Stimulated activated CD4-positive, alpha-beta T cell treated with anti-CD3 and anti-CD28 coated beads, TNF-alpha, amount 100 ng/mL, for 1 hour (primary cell): ENCODE measurements at places on chromosomes 5 and 9.

- no peak for DNase-seq
Observed at GRCh38 chr5:93902288-93902687, 160.9 kb upstream of the POU5F2 start.

GRCh38 chr5:143263272-143263810 is 140.1 kb downstream of the NR3C1 start:
- DNase-seq = no peak

DNA sequence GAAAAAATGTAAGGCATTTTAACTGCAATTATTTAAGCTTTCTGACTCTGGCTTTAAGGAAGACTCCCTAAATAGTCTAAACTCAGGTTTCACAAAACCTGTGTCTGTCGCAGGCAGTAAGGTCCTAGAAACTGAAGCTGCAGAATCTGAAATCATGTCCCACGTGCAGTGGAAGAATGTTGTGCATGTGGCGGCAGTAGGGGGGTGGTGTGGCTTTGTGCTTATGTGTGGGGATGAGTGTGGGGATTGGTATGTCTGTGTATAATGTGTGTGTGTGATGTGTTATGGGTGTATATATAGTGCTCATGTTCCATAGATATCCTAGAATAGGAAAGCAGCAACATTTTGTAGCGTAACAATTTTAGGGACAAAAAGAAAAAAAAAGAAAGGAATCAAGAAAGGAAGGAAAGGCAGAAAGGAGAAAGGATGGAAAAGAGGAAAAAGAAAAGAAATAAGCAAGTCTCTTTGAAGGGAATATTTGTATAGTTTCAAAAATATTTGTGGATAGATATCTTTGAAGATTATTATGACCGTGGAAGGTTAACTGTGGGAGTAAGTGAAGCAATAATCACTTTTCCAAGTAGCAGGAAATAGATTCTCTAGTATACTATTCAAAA is 6.6 kb downstream of the ANKDD1B start:
- no peak for DNase-seq

DNA sequence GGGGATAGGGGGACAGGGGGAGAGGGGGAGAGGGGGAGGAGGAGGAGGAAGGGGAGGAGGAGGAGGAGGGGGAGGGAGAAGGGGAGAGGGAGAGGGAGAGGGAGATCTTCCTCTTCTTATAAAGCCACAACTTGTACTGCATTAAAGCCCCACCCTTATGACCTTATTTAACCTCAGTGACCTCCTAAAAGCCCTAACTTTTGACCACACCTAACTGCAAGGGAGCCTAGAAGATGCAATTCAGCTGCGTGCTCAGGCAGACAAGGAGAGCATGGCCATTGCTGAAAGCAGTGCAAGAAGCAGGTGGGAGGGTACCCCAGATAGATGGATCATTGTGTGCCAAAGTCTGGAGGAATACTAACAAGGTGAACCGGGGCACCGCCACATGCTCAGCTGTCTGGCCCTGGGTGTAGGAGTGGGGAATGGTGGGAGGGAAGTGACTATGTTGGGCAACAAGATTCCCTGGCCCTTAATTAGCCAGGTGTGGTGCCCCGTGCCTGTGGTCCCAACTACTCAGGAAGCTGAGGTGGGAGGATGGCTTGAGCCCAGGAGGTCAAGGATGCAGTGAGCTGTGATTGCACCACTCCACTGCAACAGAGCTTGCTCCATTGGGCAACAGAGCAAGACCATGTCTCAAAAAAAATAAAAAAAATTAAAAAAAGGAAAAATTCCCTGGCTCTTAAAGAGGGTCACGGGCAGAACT is 125.4 kb upstream of the BOD1 start:
- DNase-seq = no peak
